ENCODE measurements at places on chromosomes 13 and 19. TPM values are rescaled to one million over a fixed set of nuclear protein-coding genes. Genes with fewer than 3 reads are reported as not detected.

DNA sequence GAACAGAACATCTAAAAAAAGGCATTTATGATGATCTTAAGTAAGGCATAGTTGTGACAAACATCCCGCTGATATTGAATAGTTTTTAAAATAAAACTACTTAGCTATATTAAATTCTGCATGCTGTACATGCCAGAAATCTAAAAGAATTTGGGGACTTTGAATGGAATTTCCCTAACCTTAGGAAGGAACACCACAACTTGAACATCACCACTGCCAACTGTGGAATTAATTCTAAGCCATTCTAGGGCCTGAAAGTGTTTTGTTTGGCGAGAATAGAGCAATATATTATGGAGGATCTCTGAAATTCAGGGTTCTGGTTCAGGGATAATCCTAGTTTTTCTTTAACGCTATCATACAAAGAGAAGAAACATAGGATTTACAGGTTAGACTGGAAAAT is 17.8 kb upstream of the LATS2 start:
- no peak for DNase-seq

Gene NDUFB7
- total RNA-seq = 304 TPM

- DNase-seq = no peak
These were observed 415.0 kb upstream of the SPRY2 start for GRCh38 chr13:80755910-80756309.

- no peak for DNase-seq
These were observed 71.3 kb downstream of the DPF1 start for GRCh38 chr19:38152461-38153379.

DNA sequence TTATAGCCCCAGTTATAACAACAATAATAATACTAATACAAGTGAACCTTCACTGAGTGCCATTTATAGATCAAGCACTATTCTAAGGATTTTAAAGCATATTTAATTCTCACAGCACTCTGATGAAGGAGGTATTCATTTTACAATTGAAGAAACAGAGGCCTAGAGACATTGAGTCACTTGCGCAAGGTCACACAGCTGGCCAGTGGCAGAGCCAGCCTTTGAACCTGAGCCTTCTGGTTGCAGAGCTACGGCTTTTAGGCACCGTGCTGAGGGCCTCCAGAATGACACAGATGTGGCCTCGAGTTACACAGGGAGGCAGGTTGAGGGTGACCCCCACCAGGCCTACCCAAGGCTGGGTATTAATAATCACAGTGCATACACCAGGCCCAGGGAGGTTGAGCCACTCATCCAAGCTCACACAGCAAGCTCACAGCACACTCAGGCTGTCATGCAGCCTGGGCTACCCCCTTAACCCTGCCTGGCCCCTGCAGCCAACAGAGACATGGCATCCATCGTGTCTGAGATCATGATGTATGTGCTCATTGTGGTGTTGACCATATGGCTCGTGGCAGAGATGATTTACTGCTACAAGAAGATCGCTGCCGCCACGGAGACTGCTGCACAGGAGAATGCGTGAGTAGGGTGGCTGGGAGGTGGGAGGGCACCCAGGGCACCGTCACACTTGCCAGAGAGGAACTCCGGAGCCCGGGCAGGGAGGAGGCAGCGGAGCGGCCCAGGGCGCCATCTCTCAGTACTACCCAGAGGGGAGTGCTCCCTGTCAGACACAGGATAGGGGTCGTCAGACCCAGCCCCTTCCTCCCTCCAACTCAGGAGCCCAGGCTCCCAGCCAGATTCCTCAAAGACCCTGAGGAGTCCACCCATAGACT is 2.7 kb upstream of the HPN start:
- DNase-seq = no peak

Gene KIR3DL1
- total RNA-seq = not detected

DNA sequence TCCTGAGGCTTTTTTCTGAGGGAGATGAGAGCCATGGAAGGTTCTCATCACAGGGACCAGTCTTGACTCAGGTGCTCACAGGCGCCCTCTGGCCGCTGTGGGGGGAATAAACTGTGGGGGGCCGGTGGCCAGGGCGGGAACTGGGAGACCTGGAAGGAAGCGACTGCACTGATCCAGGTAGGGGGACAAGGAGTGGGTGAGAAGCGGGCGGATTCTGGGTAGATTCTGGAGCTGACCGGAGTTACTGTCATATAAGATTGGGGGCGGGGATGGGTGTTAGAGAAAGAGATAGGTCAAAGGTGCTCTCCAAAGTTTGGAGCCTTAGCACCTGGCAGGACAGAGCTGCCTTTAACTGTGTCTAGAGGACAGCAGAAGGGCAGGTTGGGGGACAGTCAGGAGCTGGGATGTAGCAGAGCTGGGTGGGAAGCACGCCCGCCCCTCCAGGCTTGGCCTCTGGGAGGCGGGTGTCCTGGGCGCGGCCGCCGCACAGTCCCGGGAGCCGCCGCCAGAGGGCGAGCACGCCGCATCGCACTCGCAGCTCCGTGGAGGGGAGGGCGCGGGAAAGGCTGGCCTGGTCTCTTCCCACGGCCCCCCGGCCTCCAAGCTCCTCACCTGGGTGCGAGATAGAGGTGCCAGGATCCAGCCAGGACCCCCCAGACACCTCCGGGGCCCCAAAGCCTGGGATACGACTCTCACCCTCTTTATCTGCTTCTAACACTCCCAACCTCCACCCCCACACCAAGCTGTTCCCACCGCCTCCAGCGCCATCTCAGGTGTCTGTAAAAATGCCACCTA is 4.2 kb upstream of the DAND5 start:
- no peak for DNase-seq

DNA sequence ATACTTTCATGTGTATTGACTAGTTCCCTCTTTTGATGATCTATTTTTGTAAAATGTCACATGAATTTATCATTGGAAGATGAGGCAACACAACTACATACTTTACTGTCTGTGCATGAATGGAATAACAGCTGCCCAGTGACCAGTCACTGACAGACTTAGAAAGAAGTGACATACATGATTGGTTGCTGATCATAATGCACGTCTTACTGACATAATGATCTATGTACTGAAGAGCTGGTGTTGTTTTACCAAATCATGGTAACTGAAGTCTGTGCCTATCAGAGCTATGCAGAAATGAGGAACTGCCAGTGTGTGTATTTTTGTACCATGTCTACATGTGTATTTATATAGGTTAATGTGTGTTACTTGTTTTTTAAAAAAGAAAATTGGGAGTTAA is 26.5 kb downstream of the GPR18 start:
- no peak for DNase-seq

- peak; percentile 54 for DNase-seq
These were observed 81.6 kb downstream of the DPF1 start for GRCh38 chr19:38142176-38143035.

GRCh38 chr19:44822670-44823372 is 13.9 kb downstream of the BCAM start:
- no peak for DNase-seq

GRCh38 chr13:38415233-38415632 is 65.6 kb downstream of the UFM1 start:
- no peak for DNase-seq

DNA sequence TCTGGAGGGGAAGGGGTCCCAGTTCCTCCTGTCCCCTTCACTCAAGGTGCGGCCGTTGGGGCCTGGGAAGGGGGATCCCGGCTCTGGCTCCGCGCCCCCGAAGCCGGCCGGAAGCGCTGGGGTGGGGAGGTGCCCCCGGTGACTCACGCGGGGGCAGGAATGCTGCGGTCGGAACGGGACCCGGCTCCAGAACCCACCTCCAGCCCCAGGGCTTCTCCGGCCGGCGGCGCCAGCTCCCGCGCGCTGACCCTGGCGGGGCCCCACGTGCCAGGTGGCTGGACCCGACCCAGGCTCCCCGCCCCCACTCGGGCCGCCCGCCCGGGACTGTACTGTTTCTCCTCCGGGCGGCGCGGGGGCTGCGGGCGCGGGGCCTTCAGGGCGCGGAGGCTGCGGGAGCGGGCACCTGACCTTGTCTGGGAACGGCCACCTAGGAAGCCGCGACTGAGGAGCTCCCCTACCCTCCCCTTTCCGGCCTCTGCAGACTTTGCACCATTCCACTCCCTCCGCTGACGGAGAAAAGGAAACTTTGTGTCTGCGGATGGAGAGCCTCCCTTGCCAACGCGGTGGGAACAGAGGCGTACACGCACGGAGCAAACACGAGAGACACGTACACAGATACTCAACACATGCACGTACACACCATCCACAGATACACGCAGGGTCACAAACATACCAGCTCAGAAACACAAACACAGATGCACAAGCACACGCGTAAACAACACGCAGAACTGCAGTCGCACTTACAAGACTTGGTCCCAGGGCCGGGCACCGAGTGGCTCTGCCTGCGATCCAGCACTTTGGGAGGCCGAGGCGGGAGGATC is 7.2 kb downstream of the AXL start:
- DNase-seq = peak; percentile 75

DNA sequence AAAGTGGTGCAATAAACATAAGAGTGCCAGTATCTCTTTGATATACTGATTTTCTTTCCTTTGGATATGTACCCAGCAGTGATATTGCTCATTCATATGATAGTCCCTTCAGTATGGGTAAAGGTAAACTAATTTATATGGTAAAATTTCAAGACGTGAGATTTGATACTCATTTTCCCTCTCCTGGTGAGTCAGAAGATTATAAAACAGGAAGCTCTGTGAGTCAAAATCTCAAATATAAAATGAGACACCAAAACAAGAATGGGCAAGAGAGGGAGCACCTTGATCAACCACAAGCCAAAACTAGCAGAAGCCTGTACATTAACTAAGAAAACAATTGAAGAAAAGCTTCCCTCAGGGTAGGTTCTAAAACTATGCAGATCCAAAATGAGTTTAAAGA is 216.3 kb downstream of the SLITRK6 start:
- DNase-seq = no peak

Gene ANGPTL8
- total RNA-seq = not detected

- no peak for DNase-seq
These were observed 45.8 kb downstream of the SOX1 start for GRCh38 chr13:112112534-112113276.

DNA sequence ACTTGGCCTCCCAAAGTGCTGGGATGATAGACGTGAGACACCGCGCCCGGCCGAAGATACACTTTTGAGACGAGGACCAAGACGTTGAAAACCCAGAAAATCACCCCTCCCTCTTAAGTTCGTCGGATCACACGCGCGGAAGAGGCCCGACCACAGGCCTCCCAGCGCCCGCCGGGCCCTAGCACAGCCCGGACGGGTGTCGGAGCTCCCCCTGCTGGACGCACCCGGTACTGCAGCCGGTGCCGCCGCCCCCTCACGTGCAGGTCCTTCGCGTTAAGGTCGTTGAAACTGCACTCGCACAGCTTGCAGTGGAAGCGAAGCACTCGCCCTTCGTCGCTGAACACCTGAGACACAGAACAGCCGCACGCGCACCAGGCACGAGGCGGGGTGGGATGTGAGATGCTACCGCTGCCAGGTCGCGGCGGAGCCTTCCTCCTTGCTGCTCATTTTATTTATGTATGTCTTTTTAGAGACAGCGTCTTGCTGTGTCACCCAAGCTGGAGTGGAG is 35.7 kb upstream of the MATK start:
- peak; percentile 52 for DNase-seq

Data from dermis microvascular lymphatic vessel endothelial cell (primary cell).